ENCODE measurements at places on chromosomes 1 and 21.

- no peak for DNase-seq
- no peaks in the 10 kb centered on the region for H3K36me3 ChIP-seq
- H3K4me1 ChIP-seq = peaks cover 8% of the 10 kb centered on the region
- H3K4me3 ChIP-seq = no peak overlapping the region
Observed at GRCh38 chr1:168170564-168171508, 7.9 kb upstream of the TIPRL start.

GRCh38 chr1:167420510-167420909 is 97.8 kb downstream of the CD247 start:
- H3K4me3 ChIP-seq = no peak overlapping the region

DNA sequence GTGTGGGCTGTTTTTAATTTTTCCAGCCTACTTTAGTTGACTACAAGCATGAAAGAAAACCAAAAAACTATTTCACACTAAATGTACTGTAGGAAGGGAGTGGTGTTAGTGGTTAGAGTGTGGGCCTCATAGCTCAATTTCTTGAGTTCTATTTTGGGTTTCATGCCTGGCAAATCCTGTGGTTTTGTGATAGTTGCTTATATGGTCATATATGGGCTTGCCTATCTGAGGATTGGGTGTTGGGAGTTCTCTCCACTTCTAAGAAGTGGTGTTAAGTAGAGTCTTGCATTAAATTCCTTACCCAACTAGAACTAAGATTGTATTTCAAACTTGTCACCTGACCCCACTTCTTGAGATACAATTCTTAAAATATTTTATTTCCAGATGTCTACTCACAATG is 37.8 kb upstream of the COL11A1 start:
- no peak overlapping the region for H3K27ac ChIP-seq
- no peak overlapping the region for H3K4me3 ChIP-seq
- H3K4me1 ChIP-seq = no peaks in the 10 kb centered on the region
- H3K27me3 ChIP-seq = no peaks in the 10 kb centered on the region

DNA sequence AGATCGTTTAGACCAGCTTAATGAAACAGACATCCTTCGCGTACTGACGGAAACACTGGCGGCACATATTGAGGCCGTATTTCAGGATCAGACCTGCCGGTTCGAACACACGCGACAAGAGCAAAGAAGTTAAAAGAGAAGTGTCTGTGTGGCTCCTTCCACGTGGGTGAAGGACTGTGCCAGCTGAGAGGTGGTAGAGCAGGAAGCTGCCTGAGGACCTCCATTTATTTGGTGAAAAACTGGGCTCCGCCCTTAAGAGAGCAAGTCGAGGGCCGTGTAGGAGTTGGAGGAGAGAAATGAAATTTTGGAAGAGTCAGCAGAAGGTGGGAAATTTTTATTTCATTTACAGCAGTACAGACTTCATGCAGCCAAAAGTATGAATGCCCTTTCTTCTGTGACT is 38.8 kb upstream of the ADORA3 start:
- H3K36me3 ChIP-seq = no peaks in the 10 kb centered on the region
- H3K27me3 ChIP-seq = no peaks in the 10 kb centered on the region
- no peak overlapping the region for H3K27ac ChIP-seq
- H3K4me3 ChIP-seq = no peak overlapping the region
- peaks cover 16% of the 10 kb centered on the region for H3K4me1 ChIP-seq
- no peak for DNase-seq

DNA sequence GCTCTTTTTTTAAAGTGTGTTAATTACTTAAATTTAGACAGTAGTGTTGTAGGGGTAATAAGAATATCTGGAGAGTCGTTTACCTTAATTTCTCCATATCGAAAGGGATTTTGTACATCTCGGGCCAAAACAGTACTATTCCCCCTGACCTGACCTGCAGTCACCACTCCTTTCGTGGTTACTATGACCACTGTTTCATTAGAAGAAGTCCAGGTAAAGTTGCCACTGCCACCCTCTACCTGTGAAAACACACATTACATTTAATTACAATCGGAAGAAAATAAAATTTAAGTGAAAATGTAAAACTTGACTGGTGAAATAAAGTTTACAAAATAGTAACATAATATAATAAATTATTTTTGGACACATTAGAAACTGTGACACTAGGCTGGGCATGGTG is 37.2 kb downstream of the NUP210L start:
- no peaks in the 10 kb centered on the region for H3K36me3 ChIP-seq
- DNase-seq = no peak
- no peaks in the 10 kb centered on the region for H3K4me1 ChIP-seq
- H3K27ac ChIP-seq = no peak overlapping the region
- no peaks in the 10 kb centered on the region for H3K27me3 ChIP-seq

- H3K4me3 ChIP-seq = no peak overlapping the region
- H3K27me3 ChIP-seq = no peaks in the 10 kb centered on the region
- no peaks in the 10 kb centered on the region for H3K36me3 ChIP-seq
- H3K4me1 ChIP-seq = no peaks in the 10 kb centered on the region
Observed at GRCh38 chr1:244605835-244606370, 47.0 kb upstream of the DESI2 start.
